Activated CD4-positive, alpha-beta memory T cell treated with anti-CD3 and anti-CD28 coated beads for 36 hours (primary cell): ENCODE measurements at places on chromosomes 2 and 18. TPM values are rescaled to one million over a fixed set of nuclear protein-coding genes. Genes with fewer than 3 reads are reported as not detected.

Gene RMDN2
- total RNA-seq = 1.8 TPM

DNA sequence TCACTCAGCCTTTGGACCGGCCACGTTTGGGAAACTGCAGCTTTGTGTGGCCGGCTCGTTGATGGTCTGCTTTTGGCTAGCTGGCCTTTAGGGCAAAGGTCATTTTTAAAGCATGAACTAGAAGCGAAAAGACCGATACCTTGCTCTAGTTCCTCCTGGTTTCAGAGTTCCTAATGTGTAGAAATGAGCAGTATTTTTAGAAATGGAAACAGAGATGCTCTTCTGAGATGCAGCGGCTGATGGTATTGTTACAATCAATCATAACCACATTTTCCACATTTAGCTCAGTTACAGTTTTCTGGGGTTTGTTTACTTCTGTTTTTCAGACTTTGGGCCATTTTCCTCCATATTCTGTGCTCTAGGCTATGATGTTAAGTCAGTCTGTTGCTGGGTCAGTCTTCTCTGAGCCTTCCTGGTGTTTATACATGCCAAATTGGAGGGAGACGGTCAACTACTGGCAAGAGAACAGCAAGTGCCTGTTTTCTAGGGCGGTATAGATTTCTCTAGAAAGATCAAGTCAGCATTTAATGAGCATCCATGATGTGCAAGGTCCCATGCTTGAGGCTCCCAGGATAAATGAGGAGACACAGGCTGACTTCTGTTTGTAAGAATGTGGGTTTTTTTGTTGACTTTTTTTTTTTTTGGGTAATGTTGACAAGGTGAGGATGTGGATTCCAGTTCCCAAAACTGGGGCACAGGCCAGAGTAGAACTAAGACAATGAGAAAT is 28.0 kb downstream of the RNF144A start:
- no peak for DNase-seq
- peak overlapping the region; percentile 9 for H3K27ac ChIP-seq
- no peak overlapping the region for H3K4me3 ChIP-seq
- peaks cover 42% of the 10 kb centered on the region for H3K36me3 ChIP-seq

GRCh38 chr2:8424997-8425900 is 256.6 kb upstream of the ID2 start:
- H3K4me1 ChIP-seq = peaks cover 11% of the 10 kb centered on the region
- H3K36me3 ChIP-seq = no peaks in the 10 kb centered on the region
- H3K27ac ChIP-seq = no peak overlapping the region
- no peak overlapping the region for H3K4me3 ChIP-seq
- DNase-seq = peak; percentile 48

DNA sequence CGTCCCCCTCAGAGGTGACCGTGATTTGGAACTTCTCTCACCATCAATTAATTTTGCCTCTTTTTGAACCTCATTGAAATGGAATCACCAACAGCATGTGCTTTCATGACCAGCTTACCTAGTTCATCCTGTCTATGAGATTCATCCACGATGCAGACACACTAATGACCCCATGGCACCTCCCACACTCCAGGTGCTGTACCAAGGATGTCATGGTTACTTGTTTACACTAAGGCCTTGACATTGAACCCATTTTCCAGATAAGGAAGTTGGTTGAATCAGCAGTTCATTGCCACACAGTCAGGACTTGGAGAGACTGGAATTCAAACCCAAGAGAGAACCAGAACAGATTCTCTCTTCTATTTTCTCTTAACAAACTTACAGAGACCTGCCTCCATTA is 139.0 kb downstream of the ZFP36L2 start:
- H3K4me1 ChIP-seq = no peaks in the 10 kb centered on the region
- no peak overlapping the region for H3K4me3 ChIP-seq
- no peaks in the 10 kb centered on the region for H3K27me3 ChIP-seq
- no peak for DNase-seq
- H3K36me3 ChIP-seq = peaks cover 2% of the 10 kb centered on the region

DNA sequence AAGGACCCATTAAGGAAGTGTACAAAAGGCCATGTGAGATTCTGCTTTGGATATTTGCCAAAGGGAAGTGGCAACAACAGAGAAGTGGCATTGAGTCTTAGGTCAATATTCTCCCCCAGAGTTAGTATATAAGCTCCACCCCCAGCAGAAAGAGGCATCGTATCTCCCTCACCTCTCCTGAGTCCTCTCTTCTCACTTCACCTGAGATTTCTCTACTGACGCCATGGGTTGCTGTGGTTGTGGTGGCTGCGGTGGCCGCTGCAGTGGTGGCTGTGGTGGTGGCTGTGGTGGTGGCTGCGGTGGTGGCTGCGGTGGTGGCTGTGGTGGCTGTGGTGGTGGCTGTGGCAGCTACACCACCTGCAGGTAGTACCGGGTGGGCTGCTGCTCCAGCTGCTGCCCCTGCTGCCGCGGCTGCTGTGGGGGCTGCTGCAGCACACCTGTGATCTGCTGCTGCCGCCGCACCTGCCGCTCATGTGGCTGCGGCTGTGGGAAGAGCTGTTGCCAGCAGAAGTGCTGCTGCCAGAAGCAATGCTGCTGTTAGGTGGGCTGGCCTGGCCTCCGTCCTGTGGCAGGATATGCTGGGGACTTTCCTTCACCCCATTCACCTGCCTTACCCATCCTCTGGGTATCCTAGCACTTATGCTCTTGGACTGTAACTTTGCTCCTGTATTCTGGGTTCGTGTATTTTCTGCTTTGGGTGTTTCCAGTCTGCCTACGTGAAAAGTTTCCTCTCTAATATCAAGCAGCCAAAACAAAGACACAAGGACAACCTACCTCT is 5.9 kb downstream of the SCYGR3 start:
- H3K4me3 ChIP-seq = no peak overlapping the region
- DNase-seq = no peak
- peaks cover 56% of the 10 kb centered on the region for H3K27me3 ChIP-seq
- no peaks in the 10 kb centered on the region for H3K36me3 ChIP-seq

DNA sequence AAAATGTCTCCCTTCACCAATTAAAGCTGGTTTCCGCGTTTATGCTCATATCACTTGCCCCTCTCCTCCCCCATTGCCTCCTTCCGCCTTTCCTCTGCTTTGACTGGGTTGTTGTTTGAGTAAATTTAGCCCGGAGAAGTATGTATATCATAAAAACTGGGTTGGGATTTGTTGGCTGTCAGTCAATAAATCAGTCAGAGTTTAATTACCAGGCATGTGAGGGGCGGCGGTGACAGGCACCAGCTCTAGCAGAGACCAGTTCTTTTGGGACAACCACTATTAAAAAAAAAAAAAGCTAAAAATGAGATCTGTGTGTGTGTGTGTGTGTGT is 382.4 kb upstream of the SMIM21 start:
- H3K36me3 ChIP-seq = no peaks in the 10 kb centered on the region
- H3K4me3 ChIP-seq = no peak overlapping the region
- H3K27ac ChIP-seq = no peak overlapping the region
- H3K27me3 ChIP-seq = peaks cover 5% of the 10 kb centered on the region

GRCh38 chr2:21428754-21429153 is 305.0 kb downstream of the TDRD15 start:
- H3K27me3 ChIP-seq = no peaks in the 10 kb centered on the region
- H3K36me3 ChIP-seq = no peaks in the 10 kb centered on the region
- no peak overlapping the region for H3K4me3 ChIP-seq
- no peaks in the 10 kb centered on the region for H3K4me1 ChIP-seq

DNA sequence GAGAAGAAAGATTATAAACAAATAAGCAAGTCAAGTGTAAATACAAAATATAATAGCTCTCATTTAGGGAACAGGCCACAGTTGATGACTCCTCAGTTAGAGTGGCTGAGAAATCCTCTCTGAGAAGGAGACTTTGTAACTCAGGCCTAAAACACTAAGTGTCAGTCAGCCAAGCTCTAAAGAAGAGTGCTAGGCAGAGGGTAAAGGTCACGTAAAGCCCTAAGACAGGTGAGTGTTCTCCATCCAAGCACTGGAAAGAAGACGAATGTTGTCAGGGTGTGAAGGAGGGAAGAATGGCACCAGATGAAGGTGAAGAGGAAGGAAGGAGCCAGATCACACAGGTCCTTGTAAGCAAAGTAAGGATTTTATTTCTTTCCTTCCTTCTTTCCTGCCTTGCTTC is 24.3 kb downstream of the ERMN start:
- H3K27me3 ChIP-seq = peaks cover 6% of the 10 kb centered on the region
- no peak overlapping the region for H3K27ac ChIP-seq
- no peaks in the 10 kb centered on the region for H3K36me3 ChIP-seq
- H3K4me3 ChIP-seq = no peak overlapping the region
- H3K4me1 ChIP-seq = peaks cover 2% of the 10 kb centered on the region
